ENCODE measurements at places on chromosomes 1 and 21. TPM values are rescaled to one million over a fixed set of nuclear protein-coding genes. Genes with fewer than 3 reads are reported as not detected.

Gene SRSF4
- polyA plus RNA-seq: 73.2 TPM

Gene RAB42
- not detected for polyA plus RNA-seq

Gene KLHDC9
- polyA plus RNA-seq: 0.30 TPM

Gene PBX1
- not detected for polyA plus RNA-seq

Gene MAP3K7CL
- polyA plus RNA-seq: 5.4 TPM

Gene AMY2B
- 0.74 TPM for polyA plus RNA-seq

Gene NTRK1
- 0.14 TPM for polyA plus RNA-seq

Gene TEX50
- not detected for polyA plus RNA-seq

Gene SPATC1L
- polyA plus RNA-seq: 13.0 TPM

Gene TMEM81
- 0.57 TPM for polyA plus RNA-seq

Gene CFAP410
- polyA plus RNA-seq: 40.6 TPM

Gene PIGV
- polyA plus RNA-seq: 8.2 TPM

Gene ANGPTL1
- not detected for polyA plus RNA-seq

Gene GCSAML
- polyA plus RNA-seq: not detected

Gene CNR2
- 0.05 TPM for polyA plus RNA-seq

Gene TNFRSF4
- 0.62 TPM for polyA plus RNA-seq

Gene SUSD4
- polyA plus RNA-seq: 3.1 TPM

Gene WASF2
- 54.8 TPM for polyA plus RNA-seq

Gene GPR157
- 3.1 TPM for polyA plus RNA-seq

Gene FAM78B
- 0.10 TPM for polyA plus RNA-seq

Gene CDCA8
- 2.0 TPM for polyA plus RNA-seq

Gene AADACL3
- polyA plus RNA-seq: not detected

Gene OR2T33
- not detected for polyA plus RNA-seq

Gene UBE2J2
- 85.8 TPM for polyA plus RNA-seq

Gene MCOLN3
- 0.51 TPM for polyA plus RNA-seq

Gene KRTAP20-3
- polyA plus RNA-seq: not detected

Gene MPC2
- polyA plus RNA-seq: 92.3 TPM

Gene TEDDM1
- not detected for polyA plus RNA-seq

Gene GMEB1
- 18.2 TPM for polyA plus RNA-seq

Gene CFHR5
- polyA plus RNA-seq: not detected

Gene RNU1-2
- polyA plus RNA-seq: not detected

Gene METTL13
- polyA plus RNA-seq: 19.5 TPM

Gene CHD5
- not detected for polyA plus RNA-seq

Gene S100A9
- 5.0 TPM for polyA plus RNA-seq

Gene NTNG1
- not detected for polyA plus RNA-seq

Gene RYR2
- polyA plus RNA-seq: not detected

Gene MDM4
- polyA plus RNA-seq: 10.7 TPM

Gene LRRIQ3
- polyA plus RNA-seq: 2.9 TPM

Gene BNIPL
- polyA plus RNA-seq: 0.15 TPM

Gene NIBAN1
- polyA plus RNA-seq: 13.9 TPM

Gene SNAP47
- 40.8 TPM for polyA plus RNA-seq

Gene BEND5
- 10.4 TPM for polyA plus RNA-seq

Gene FAM151A
- polyA plus RNA-seq: not detected

Gene A3GALT2
- not detected for polyA plus RNA-seq

Gene SERINC2
- not detected for polyA plus RNA-seq

Gene TNFSF18
- polyA plus RNA-seq: not detected

Gene CLCA4
- not detected for polyA plus RNA-seq

Gene ADAMTSL4
- not detected for polyA plus RNA-seq

Data from naive thymus-derived CD8-positive, alpha-beta T cell (primary cell).